GM13976 (cell line): ENCODE measurements at places on chromosomes 7 and 10.

DNA sequence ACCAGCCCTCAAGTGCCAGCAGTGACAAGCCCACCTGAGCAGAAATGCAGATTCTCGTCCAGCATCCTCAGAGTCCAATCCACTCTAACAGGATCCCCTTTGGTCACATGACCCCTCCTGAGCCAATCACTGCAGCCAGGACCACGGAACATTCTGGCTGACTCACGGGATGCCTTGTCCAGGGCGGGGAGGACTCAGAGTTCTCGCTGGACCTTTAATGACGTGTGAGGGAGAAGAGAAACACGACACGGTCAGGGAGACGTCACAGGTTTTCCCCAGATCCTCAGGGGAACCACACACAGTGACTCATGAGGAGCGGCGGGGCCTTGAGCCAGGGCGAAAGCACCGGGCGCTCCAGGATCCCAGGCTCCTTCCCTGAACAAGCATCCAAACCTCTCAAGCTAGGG lies 155.7 kb downstream of the PTPRN2 start:
- DNase-seq, result no peak

GRCh38 chr7:39085590-39086049 lies 107.9 kb downstream of the POU6F2 start:
- DNase-seq, result no peak

DNA sequence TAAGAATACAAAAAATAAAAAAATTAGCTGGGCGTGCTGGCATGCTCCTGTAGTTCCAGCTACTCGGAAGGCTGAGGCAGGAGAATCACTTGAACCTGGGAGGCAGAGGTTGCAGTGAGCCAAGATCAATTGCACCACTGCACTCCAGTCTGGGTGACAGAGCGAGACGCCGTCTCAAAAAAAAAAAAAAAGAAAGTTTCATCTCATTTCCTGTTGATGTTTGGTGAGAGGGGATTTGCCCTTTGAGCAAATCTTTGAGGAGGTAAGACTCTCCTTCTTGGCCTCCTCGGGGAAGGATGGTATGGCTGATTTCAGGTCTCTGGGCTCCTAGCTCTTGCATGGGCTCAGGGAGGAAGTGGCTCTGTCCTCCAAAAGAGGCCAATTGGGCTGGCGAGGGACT lies 3.6 kb upstream of the GRID2IP start:
- peak; percentile 32 for DNase-seq

GRCh38 chr7:16284581-16284980 lies 136.8 kb downstream of the CRPPA start:
- no peak for DNase-seq

GRCh38 chr10:21519941-21520436 lies 5.5 kb downstream of the SKIDA1 start:
- no peak for DNase-seq

GRCh38 chr10:110373059-110373458 lies 68.3 kb upstream of the SMNDC1 start:
- no peak for DNase-seq

DNA sequence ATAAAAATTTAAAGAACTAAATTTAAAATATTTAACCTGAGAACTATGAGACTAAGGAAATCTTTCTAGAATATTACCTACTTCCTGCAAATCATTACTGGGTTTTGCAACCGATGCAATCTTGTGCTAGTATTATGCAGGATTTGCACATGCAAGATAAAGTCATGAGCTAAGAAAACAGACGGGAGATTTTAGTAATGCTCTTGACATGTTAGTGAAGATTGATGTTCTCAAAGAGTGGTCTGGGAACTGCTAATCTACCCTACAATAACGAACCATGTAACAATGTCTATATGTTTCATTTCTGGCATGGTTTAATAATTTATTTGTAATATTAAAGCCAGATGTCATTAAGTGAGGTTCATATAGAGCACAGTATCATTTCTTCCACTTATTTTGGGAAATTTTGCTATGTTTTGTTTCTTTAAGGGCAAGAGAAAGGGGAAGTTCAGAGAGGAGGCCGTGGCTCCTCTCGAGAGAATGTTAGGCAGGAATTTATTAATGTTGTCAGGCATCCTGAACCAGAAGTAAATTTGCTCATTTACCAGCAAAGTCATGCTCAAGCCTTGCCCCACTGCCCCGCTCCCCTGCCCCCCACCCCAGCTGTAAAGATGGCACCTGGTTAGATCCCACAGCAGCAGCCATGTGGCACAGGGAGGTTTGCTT lies 22.8 kb downstream of the LRRC17 start:
- DNase-seq, result no peak

DNA sequence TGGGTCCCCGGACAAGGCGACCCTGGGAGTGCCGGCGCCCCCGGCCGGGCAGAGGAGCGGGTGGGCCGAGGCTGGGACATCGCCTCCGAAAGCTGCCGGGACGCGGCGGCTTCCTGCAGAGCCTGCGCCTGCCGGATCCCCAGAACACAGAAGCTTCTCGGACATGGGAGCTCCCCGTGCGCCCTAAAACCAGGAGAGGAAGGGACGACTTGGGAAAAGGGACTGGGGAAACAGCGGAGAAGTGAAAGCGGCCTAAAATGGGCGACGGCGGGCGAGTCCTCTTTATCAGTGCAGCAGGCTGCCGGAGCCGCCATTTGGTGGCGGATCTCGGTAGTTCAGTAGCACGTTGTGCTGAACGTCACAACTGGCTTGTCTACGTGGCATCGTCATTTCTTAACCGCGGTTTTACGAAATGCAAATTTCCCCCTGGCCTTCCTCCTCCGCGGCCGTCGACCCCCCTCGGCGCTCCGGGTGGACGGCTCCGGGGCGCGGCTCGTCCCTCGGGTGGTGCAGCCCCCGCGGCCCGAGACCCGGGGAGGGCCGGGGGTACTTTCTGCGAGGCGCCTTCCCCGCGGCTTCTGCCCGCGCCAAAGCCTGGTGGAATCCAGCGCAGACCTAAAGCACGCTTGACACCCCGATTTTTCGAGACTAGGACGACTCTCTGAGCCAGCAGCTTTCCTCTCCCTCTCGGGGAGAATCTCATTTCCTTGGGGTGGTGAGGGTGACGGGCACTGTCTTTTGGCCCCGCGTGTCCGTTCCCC lies 9.9 kb upstream of the SPAG6 start:
- peak; percentile 83 for DNase-seq

GRCh38 chr10:117616179-117616578 lies 73.6 kb downstream of the EMX2 start:
- DNase-seq, result peak; percentile 49

DNA sequence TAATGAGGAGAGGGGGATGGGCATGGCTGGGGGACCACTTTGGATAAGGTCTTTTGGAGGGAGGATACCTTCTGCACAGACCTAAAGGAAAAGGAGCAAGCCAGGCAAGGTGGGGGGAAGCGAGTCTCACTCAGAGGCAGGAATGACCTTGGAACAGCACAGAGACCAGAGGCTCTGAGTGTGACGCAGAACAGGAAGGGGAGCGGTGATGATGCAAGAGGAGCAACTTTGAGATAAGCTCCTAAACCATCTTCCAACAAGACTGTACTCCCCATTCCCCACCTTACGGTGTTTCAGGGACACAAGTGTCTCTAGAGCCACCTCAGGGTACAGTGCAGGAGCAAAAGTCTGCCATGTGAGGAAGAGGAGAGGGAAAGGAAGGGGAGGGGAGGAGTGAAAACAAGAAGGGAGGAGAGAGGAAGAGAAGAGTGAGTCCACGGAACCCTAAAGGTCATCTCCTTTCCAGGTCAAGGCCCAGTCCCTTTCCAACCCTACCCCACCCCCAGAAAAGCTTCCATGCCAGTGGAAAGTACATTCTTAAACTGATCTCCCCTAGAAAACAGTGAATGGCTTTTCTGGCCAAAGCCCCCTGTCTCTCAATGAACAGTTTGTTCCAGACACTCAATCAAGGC lies 54.1 kb downstream of the JAZF1 start:
- DNase-seq, result no peak

- no peak for DNase-seq
These were observed 315.1 kb downstream of the NEBL start for GRCh38 chr10:20582041-20582440.

DNA sequence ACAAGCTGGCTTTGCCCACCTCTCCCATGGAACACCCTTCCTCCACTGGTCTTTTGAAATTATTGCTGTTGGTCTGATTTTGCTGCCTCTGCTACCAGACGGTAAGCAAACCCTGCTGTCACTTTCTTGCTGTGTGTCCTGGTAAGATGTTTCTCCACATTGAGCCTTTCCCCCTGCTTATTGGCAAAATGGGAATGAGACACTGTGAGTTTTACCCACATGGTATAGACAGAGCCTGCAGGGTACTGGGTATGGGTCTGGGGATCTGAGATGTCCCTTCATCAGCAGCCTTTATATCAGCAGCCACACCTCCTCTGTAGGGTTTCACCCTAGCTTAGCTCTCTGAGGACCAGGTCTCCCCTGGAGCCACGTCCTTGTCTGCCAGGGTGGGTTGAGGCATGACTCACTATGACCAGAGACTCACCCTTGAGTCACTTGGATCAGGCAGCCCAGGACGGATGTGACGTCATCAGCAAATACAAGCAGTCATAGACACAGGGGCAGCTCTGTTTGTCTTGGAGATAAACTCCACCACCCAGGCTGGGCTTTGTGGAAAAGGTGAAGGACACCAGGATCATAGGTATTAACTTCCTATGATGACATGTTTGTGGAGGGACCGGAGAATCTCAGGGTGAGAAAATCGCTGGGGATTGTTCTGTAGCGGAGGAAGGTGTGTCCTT lies 17.9 kb upstream of the BAIAP2L1 start:
- no peak for DNase-seq

GRCh38 chr10:2122431-2123124 lies 385.3 kb upstream of the ADARB2 start:
- no peak for DNase-seq

- no peak for DNase-seq
These were observed 102.5 kb downstream of the PCLO start for GRCh38 chr7:83060218-83060617.

- DNase-seq, result no peak
These were observed 1128.4 kb upstream of the POT1 start for GRCh38 chr7:126057979-126058378.

DNA sequence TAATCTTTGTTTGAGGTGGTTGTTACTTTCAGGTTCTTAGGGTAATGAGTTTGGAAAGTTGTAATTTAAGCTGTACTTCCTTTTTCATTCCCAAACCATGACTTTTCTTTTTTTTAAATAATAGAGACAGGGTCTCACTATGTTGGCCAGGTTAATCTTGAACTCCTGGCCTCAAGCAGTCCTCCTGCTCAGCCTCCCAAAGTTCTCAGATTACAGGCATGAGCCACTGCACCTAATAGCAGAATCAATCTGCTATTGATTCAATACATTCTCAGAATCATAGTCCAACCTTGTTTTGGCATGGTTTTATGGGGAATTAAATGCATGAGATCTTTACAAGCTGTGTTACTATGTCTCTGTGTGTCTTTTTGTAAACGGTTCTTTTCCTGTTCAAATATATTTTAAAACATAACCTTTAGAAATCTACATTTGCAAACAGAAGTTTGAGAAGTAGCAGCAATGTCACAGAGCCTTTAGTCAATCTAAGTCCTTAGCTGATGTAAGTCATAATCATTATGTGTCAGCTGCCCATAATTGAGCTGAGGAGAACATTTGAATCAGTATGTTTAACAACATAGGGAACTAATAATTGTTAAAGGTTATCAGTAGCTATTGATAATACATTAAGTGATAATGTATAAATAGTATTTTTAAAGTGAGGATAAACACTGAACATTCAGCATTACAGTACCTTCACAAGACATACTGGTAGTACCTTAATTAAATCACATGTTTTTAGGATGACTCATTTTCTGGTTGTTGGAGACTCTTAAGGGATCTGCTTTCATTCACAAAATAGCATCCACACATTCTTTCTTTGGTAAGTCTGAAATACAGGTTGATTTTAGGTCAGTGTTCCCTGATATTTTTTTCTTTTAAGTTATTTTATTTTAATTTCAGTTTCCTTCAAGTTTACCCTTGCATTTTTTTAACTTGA lies 8.8 kb downstream of the INPP5F start:
- DNase-seq, result no peak

DNA sequence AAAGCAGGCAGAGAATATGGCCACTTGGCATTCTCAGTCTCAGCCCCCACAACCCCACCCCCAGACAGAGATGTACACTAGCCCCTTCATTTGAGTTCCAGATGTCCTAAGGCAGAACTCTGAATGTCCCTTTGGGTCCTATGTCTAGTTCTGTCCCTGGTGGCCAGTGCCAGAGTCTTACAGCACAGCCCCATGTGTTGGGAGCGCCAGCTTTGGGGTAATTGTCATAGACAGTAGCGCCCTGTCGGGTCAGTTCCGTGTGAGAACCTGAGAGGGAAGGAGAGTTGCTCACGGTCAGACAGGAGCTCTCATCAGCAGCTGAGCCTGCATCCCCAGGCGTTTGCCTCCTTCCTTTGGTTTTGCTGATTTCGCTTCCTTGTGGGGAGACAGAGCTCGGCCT lies 94.9 kb upstream of the INSYN2A start:
- DNase-seq, result no peak

GRCh38 chr7:12709726-12710502 lies 22.5 kb downstream of the ARL4A start:
- DNase-seq, result no peak

DNA sequence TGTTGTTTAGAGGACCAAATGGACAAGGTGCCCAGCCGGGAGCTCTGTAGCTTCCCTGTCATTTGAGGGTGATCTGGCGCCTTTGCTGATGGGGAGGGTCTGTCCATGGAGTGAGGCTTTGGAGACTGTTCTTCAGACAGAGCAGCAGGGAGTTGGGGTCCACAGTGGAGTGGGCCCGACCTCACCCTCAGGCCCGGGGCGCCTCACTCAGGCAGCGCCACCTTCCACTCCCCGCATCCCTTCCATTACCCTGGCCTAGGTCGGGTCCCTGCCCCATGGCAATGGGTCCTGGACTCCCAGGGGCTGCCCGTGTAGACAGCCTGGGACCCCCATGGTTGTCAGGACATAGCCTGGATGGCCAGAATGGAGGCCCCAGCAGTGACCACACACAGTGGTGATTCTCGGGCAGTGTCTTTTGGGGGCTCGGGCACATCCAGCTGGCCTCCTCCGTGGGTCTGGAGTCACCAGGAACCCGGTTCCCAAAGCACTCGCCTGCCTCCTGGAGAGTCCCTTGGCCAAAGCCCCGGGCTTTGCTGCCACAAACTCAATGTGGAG lies 38.5 kb downstream of the TCERG1L start:
- DNase-seq, result no peak

DNA sequence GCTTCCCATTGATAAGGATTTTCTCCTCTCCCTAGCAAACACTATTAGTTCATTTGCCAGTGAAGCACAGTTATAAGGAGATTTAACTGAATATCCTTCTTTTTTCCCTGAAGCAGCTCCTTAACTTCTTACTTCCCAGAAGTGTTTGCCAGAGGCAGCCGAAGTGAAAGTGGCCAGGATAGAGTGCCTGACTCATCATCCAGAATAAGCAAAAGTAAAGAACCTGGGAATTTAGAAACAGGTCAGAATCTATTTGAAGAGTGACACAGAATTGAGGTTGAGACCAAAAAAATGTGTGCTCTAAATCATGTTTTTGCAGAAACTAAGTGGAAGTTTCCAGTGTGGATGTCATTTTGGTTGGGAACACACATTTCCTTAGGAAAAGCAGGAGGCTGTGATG lies 249.6 kb upstream of the VWC2 start:
- no peak for DNase-seq

DNA sequence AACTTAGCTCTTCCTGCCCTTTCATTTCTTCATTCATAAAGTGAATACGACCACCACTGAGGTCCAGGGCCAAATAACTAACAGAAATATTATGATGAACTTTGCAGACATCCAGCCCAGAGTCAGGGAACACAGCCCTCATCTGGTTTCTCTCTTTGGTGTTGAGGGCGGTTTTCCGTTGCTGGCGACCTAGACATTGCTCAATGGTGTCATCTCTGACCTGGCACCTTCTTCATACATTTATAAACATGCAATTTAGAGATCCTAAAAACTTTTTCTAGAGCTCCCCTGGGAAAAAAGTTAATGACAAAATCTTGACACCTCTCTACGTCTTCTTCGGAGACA lies 324 bp upstream of the TET1 start:
- peak; percentile 41 for DNase-seq

- DNase-seq, result no peak
These were observed 176.2 kb upstream of the ITGB1 start for GRCh38 chr10:33134011-33134751.
